ENCODE measurements at places on chromosomes 12 and 14. TPM values are rescaled to one million over a fixed set of nuclear protein-coding genes. Genes with fewer than 3 reads are reported as not detected.

- DNase-seq, result no peak
These were observed 9.7 kb downstream of the SERPINA1 start for GRCh38 chr14:94378527-94379290.

- DNase-seq, result no peak
These were observed 163.6 kb upstream of the PARP11 start for GRCh38 chr12:4036671-4037271.

- DNase-seq, result no peak
These were observed 4.3 kb upstream of the MYF6 start for GRCh38 chr12:80702889-80703805.

GRCh38 chr14:84037593-84037992 is 1492.4 kb upstream of the FLRT2 start:
- no peak for DNase-seq

- no peak for DNase-seq
These were observed 459.6 kb downstream of the ZFP36L1 start for GRCh38 chr14:68333262-68333661.

- no peak for DNase-seq
These were observed 35.7 kb downstream of the IQSEC3 start for GRCh38 chr12:101969-102878.

- no peak for DNase-seq
These were observed 8.3 kb downstream of the ADCK1 start for GRCh38 chr14:77808250-77808649.

DNA sequence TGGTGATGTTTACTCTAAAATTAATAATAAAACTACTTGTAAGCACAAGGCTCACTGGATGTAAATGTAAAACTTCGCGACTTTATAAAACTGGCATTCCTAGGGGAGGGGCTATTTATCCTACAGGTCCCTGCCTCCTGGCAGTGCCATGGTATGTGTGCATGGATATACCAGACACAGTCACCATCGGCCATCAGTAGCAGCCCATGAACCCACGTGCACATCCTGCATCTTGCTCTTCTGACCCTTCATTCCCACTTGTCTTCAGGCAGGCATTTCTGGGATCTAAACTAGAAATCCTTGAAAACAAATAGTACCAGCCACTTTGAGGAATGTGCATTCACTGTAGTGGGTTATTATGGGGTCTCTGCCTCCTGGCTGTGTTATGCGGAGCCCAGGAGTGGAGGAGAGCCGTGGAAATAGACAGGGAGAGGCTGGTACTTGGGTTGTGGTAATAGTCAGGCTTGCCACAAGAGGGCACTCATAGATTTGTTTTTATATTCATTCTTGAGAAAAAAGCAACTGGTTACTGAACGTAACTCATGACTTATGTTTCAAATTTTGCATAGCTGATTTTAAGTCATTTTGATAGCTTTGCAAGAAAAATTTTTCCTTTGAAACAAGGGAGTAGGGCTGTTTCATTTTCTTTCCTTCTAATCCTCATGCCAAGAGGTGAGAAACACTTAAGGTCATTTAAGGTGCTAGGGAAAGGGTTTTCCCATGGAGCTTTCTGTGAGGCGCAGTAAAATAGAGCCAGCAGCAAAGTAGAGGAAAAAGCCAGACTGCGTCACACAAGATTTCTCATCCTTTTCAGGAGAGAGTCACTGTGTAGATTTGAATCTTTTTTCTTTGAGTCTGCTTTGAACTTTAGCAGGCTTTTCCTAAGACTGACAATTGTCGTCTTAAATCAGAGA is 17.4 kb upstream of the GALNT16 start:
- DNase-seq, result peak; percentile 68

GRCh38 chr14:105282098-105282725 is 18.6 kb downstream of the BRF1 start:
- DNase-seq, result no peak

DNA sequence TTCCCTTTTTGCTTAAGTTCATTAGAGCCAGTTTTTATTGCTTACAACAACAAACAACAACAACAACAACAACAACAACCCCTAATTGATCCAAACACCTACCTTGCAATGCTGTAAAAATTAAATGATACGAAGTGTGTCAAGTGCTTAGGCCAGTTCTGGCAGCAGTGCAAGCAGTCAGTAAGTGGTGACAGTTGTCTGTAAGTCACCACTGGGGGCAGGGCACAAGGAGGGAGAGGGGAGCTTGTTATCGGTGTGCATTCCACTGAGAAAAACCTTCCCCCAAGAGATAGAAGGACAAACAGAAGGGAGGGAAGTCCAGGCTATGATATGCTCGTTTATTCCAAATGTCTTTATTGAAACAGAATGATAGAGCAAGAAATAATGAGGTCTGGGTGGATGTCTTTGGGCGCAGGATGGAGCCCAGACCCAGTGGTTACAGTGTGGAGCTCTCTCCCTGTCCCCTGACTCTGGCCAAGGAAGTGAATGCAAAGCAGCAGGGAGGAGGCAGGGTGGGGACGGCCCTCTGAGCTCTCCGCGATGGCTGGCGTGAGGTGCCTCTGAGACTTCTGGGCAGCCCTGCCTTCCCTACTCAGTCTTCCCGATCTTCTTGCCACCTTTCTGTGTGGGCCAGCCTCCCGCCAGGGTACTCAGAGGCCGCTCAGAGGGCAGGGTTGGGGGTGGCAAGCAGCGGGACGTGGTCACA is 6.5 kb downstream of the SLC22A17 start:
- no peak for DNase-seq

Gene TMBIM4
- polyA plus RNA-seq, result 179 TPM

Gene LIN7A
- polyA plus RNA-seq, result 9.9 TPM

Gene FCF1
- polyA plus RNA-seq, result 19.7 TPM

Gene BDKRB2
- polyA plus RNA-seq, result 7.4 TPM

All from kidney (tissue), 22 donors.